ENCODE measurements at places on chromosomes 11 and 22.

- DNase-seq: no peak
Measured at GRCh38 chr11:1199241-1199750, 23.6 kb upstream of the MUC5B start.

DNA sequence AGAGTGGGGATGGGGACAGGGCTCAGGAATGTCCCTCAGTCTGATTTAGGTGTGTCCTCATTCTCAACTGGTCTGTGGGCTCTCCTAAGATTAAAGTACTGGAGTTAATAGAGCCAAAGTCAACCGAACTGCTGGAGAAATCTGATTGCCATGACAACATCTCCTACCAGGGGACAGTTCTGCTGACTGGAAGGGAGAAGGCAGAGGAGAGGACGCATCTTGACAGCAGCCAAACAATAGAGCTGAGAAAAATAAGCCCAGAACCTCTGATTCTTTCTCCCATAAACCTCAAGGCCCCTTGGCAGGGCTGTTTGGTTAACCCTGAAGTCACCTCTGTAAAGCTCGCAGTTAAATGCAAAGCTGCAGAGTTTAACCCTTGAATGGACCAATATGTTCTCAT is 2.8 kb downstream of the KCTD14 start:
- no peak for DNase-seq

- no peak for DNase-seq
Measured at GRCh38 chr11:120386774-120387371, 50.7 kb downstream of the ARHGEF12 start.

GRCh38 chr11:844693-845644 is 2.3 kb downstream of the TSPAN4 start:
- no peak for DNase-seq
